ENCODE measurements at places on chromosomes 2 and 18.

- DNase-seq: no peak
Observed at GRCh38 chr2:22361571-22361970, 1023.4 kb upstream of the KLHL29 start.

- DNase-seq: no peak
Observed at GRCh38 chr18:58766946-58767345, 95.7 kb downstream of the MALT1 start.

GRCh38 chr2:26455037-26455669 is 22.8 kb downstream of the OTOF start:
- DNase-seq: no peak

GRCh38 chr2:211867845-211868451 is 670.7 kb downstream of the ERBB4 start:
- peak; percentile 37 for DNase-seq

- no peak for DNase-seq
Observed at GRCh38 chr18:70030728-70031127, 83.1 kb upstream of the CD226 start.

GRCh38 chr2:10471955-10472354 is 23.8 kb upstream of the ODC1 start:
- DNase-seq: no peak

DNA sequence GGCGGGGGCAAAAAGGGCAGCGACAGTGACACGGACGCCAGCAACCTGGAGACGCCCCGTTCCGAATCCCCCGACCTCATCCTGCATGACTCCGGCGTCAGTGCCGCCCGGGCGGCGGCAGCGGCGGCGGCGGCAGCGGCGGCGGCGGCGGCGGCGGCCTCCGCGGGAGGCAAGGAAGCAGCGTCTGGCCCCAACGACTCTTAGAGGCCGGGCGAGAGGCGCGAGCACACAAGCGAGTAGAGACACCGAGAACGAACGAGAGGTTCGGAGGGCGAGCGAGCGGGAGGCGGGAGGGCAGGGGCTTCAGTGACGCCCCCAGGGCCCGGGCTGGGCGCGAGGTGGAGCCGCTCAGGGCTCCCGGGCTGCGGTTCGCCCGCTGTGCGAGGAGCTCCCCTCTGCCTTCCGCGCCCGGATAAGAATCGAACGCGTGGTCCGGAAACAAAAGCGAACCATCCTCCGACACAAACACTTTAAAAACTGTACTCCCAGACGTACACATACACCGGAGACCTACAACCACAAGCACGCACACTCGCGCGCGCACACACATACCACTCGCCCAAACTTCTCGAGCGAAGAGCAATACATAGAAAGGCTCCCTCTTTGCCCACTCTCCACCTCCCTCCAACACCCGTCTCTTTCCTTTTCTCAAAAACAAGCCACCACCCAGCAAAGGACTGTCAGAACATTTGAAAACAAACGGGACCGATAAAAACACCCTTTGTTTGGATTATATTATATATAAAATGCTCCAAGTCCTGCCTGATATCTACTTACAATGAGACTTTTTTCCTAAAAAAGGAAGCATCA is 2.8 kb downstream of the SP9 start:
- no peak for DNase-seq

DNA sequence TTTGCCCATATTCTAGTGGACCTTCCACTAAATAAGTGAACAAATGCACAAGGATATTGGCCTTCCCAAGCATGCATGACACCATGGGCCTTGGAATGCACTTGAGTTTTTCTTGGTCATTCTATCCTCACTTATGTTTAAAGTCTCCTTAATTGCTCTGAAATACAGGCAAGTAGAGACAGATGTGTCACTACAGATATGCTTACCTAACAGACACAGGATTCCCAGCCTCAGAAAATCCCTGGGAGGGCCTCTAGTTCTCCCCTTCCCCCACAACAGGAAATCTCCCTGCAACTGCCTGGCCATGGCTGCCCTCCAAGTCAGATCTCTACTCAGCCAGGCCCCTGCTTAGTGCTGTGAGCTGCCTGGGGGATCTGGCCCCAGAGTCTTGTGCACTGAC is 445.2 kb downstream of the IRS1 start:
- no peak for DNase-seq

DNA sequence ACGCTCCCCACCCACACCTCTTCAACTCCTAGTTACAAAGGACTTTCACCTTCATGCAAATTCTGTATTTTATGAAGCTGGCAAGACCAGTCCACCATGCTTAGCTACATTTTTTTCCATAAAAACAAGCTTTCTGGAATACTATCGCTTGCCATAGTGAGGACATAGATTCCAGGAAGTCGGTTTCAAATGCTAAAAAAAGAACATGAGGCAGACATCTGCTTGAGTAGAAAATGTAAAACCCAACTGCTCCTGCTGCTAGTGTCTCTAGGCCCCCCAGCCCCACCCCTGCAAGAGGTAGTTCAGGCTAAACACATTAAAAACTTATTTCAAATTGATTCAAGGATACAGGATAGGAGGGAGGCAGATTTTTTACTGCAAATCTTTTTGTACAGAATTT is 148.9 kb downstream of the SMAD2 start:
- no peak for DNase-seq

- no peak for DNase-seq
Observed at GRCh38 chr2:106160786-106161261, 33.3 kb downstream of the UXS1 start.

DNA sequence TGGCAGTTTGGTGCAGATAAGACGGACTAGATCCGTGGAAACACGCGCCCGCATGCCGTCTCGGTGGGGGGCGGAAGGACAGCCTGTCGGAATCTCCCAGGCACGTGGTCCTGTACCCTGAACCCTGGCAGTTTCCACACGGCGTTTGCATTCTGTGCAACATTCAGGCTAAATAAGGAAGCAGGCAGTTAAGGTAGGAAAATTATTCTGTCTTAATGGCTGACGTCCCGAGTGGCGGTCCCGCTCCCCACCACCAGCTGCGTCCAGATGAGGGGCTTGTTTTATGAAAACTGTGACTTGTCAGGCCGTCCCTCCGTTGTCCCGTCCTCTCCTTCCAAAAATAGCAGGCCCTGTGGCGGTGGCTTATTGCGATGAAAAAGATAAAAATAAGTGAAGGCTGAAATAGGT is 120.2 kb downstream of the NFATC1 start:
- no peak for DNase-seq

GRCh38 chr2:228590681-228591080 is 409.2 kb upstream of the SPHKAP start:
- DNase-seq: no peak

GRCh38 chr2:33358878-33359277 is 117.6 kb upstream of the RASGRP3 start:
- no peak for DNase-seq

GRCh38 chr2:131009713-131010475 is 83.4 kb downstream of the FAM168B start:
- no peak for DNase-seq

DNA sequence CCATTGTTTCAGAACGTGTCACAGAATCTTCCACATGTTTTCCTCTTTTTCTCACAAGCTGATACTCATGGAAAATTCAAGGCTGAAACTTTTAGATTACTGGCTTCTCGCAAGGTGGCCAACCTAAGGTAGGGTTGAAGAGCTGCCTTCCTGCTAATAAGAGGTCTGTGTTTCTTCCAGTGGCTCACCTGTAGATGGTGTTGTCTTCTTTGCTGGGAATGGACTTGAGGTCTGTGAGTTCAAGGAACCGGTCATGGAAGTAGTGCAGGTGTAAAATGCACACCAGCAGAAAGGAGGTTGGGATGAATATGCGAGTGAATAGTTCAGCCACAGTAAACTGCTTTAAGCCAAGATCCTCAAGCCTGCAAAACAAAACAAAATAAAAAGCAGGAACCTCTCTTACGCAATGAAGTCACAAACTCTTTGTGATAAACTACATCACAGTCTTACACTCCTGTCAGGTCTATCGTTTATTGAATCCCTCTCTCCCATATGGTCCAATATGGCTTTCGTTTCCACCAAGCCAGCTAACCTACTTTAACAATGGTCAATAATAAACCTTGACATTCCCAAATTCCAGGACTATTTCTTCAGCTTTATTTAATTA is 258.9 kb downstream of the NAPG start:
- DNase-seq: no peak

- no peak for DNase-seq
Observed at GRCh38 chr2:60296219-60296955, 257.1 kb downstream of the BCL11A start.

- DNase-seq: no peak
Observed at GRCh38 chr2:30422444-30423040, 24.5 kb upstream of the LCLAT1 start.

- peak; percentile 84 for DNase-seq
Observed at GRCh38 chr18:3794537-3795348, 344.8 kb downstream of the TGIF1 start.

Measured in SW 1271 (cell line).